ENCODE measurements at places on chromosomes 3 and 15.

DNA sequence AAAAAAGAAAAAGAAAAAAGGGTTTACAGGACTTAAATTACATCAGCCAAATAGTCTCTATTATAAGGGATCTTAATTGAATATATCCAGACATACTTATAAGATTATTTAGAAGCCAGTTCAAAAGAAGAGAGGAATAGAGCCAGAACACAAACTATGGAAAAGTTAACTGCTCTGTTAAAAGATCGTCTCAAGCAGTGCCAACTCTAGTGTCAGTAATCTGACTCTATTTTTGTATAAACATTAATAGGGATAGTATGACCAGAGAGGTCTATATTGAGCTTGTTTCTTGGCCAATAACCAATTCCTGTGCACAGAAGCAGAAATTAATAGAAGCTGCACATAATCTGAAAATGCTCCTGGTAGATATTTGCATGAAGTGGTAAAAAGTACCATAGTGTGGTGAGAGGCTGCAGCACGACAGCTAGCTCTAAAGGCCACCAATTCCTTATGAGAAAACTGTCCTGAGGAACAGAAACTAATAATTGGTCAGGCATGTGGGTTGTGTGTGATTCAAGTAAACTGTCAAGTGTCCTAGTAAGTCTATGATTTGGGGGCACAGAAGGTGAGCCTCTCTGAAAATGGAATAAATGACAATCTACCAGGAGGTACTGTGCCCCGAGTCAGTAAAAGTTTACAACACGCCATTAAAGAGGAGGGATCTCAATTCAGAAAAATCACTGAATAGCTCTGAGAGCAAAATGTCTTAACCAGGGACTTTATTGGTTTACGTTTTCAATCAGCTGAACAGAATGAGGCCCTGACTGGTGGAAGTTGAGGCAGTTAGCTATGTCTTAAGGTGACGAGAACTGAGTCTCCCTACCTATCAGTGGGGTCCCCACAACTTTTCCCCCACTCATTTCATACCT, 51.5 kb upstream of the NANOGP8 start:
- no peaks in the 10 kb centered on the region for H3K27me3 ChIP-seq

DNA sequence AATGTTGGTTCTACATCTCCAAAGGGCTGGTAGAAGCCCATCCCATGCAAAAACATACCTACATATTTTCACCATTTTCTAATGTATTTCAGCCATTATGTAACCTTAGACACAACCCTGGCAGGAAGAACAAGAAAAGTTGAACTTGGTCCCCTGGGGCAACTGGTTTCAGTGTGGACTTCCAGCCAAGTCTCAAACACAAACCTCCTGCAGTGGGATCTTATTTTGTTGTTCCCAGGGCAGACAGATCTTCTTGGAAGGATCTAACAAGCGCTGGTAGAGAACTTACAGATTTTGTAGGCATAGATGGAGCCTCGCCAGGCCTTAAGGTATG, 96.3 kb downstream of the ADAMTS17 start:
- no peak overlapping the region for H3K27ac ChIP-seq
- DNase-seq: no peak
- no peaks in the 10 kb centered on the region for H3K36me3 ChIP-seq
- no peak overlapping the region for H3K4me3 ChIP-seq
- H3K4me1 ChIP-seq: peaks cover 2% of the 10 kb centered on the region
- no peaks in the 10 kb centered on the region for H3K27me3 ChIP-seq

DNA sequence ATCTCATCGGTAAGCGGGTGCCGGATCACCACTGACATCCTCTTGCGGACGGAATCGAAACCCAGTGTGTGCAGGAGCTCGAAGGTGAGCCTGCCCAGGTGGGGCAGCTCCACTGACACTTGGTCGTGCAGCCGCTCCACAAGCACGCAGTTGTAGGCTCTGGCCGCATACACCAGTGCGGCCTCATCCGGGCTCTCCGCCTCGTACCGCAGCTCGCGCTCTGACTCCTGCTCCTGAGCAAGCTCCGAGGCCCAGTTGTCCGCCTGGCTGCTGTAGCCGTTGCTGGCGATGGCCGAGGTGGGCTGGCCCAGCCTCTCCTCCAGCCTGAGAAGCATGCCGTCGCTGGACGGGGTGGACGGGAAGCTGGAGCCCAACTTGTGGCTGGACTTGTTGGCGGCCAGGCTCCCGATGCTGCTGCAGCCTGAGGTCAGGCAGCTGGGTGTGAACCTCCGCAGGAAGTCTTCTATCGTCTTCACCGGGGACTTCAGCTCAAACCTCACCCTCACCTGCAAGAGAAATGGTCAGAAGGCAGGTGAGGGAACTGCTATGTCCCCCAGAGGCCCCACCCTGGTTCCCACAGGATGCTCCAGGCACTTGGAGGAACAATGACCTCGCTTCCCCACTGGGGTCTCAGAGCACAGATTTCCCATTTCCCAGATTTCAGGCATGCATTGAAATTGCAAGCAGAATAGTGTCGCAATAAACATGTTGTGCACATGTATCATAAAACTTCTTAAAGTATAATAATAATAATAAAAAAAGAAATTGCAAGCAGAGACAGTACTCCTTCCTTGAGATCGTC, 149.2 kb downstream of the ATP10A start:
- H3K27ac ChIP-seq: no peak overlapping the region
- H3K4me1 ChIP-seq: peaks cover 4% of the 10 kb centered on the region
- DNase-seq: no peak
- H3K4me3 ChIP-seq: no peak overlapping the region
- no peaks in the 10 kb centered on the region for H3K27me3 ChIP-seq

DNA sequence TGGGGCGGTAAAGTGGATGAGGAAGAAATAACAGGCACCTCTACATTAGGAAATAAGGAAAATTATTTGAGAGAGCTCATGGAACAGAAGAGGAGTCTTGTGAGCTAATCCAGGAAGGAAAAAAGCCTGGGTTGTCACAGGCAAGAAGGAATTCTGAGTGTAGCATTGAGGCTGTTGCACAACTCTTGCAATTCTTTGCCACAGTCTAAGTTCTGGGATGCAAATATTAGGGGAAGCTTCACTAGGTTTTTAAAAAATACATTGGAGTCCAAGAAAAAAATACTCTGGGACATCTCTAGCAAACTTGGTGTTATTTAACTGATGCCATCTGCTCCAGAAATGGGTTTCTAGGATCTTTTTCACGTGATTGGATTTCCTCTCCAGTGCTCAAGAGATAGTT, 122.3 kb downstream of the SPATA16 start:
- no peaks in the 10 kb centered on the region for H3K36me3 ChIP-seq
- H3K27ac ChIP-seq: no peak overlapping the region
- H3K4me1 ChIP-seq: no peaks in the 10 kb centered on the region
- H3K4me3 ChIP-seq: no peak overlapping the region
- no peak for DNase-seq

GRCh38 chr3:8524249-8524648, 22.6 kb downstream of the LMCD1 start:
- DNase-seq: no peak
- H3K4me1 ChIP-seq: no peaks in the 10 kb centered on the region
- peaks cover 3% of the 10 kb centered on the region for H3K36me3 ChIP-seq
- peaks cover 11% of the 10 kb centered on the region for H3K27me3 ChIP-seq

GRCh38 chr15:90259524-90259923, 5.9 kb upstream of the NGRN start:
- peaks cover 9% of the 10 kb centered on the region for H3K4me1 ChIP-seq
- H3K27me3 ChIP-seq: peaks cover 20% of the 10 kb centered on the region
- no peak for DNase-seq
- no peak overlapping the region for H3K4me3 ChIP-seq
- H3K36me3 ChIP-seq: peaks cover 2% of the 10 kb centered on the region
- no peak overlapping the region for H3K27ac ChIP-seq

Measured in T-helper 17 cell (primary cell).